ENCODE measurements at places on chromosomes 3 and 15. TPM values are rescaled to one million over a fixed set of nuclear protein-coding genes. Genes with fewer than 3 reads are reported as not detected.

The PHC3 gene
- 35.6 TPM for polyA plus RNA-seq

The ITPKA gene
- polyA plus RNA-seq: 0.52 TPM

The CLDN1 gene
- 58.2 TPM for polyA plus RNA-seq

The TGM5 gene
- not detected for polyA plus RNA-seq
